ENCODE measurements at places on chromosomes 3 and 15.

- DNase-seq: no peak
Measured at GRCh38 chr3:188064831-188065493, 89.0 kb upstream of the LPP start.

- DNase-seq: no peak
Measured at GRCh38 chr3:150300388-150300787, 107.7 kb upstream of the TSC22D2 start.

- DNase-seq: no peak
Measured at GRCh38 chr3:185629554-185630181, 43.6 kb downstream of the SENP2 start.

DNA sequence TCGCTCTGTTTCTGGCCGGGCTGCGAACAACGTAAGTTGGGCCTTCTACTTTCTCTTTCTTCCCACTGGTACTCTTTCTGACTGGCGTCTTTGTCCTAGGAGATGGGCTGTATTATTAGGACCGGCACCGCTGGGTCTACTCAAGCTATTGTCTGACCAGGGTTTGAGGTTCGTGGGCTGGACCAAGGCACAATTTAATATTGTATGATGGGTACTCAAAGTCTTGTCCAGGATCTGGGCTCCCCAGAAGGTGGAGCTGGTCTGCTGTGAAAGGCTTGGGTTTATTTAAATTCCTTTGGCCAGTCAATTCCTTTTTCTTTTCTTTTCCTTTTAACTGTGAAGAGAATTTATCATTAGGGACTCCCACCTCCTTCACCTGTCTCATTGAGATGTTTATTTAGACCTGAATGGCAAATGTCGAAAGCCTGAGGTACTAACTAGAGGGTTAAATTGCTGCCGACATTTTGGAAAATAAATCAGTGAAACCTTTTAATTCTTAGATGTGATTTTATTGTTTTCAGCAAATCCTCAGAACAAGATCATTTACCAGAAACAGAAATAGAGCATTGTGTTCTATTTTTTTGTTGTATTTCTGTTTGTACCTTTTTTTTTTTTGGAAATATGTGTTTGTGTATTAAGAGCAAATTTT, 410 bp downstream of the LRRC49 start:
- peak; percentile 38 for DNase-seq

- DNase-seq: no peak
Measured at GRCh38 chr3:183811638-183812037, 13.7 kb downstream of the MAP6D1 start.

DNA sequence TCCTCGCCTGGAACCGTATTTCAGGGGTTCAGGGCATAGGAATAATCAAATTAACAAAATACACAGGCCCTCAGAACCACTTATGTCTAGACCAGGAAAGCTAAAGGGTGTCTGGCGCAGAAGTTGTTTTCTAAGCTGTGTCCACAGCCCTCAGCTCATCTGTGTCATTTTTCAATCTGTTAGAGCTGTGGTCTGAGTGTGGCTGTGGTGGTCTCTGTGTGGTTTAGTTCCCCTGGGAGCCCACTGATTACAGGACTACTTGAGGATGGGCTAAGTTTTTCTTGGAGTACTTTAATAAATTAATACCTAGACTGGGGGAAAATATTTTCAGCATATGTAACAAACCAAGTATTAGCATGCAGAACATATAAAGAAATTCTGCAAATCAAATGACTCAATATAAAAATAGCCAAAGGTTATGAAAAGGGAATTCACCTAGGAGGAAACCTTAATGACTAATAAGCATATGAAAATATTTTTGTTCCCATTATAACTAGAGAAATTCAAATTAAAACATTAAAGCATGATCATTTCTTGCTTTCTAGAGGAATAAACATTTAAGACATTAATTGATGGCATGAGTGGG, 186.3 kb downstream of the SATB1 start:
- DNase-seq: no peak

DNA sequence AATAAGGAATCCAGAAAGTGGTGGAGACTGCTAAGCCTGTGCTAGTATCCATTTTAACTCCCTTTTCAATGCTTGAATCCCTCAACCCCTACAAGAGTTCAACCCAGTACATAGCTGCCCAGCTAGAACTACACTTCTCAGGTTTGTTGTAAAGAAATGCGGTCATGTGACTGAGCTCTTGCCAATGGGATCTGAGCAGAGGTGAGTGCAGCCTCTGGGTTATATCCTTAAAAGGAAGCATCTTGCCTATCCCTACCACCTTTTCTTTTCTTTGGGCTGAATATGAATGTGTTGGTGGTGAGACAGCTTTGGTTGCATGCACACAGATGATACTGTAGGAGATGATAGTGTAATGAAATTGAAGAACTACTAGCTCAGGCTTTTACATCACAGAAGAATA, 139.7 kb downstream of the CADPS start:
- DNase-seq: no peak

DNA sequence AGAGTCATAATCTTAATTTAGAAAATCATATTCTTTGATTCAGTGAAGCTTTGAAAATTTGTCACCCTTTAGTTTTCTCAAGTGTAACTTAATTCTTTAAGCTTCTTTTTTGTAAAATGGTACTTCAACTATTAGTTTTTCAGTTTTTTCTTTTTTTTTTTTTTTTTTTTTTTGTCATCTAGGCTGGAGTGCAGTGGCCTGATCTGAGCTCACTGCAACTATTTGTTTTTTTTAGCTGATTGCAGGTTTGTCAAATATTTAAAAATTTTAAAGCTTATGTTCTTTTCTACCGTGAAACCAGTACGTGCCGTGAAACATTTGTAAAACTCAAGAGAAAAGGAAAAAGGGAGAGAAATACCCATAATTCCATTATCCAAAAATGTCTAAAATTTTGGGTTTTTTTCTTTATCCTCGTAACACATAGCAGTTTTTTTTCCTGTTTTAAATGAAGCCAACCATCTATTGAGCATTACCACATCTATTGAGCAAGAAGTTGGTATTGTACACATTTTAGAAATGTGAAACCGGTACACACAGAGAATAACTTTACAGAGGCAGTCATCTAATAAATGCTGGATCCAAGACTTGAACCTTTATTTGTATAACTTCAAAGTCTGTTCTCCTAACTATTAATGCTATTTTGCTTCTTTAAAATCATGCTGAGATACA, 25.7 kb downstream of the ECT2 start:
- no peak for DNase-seq

DNA sequence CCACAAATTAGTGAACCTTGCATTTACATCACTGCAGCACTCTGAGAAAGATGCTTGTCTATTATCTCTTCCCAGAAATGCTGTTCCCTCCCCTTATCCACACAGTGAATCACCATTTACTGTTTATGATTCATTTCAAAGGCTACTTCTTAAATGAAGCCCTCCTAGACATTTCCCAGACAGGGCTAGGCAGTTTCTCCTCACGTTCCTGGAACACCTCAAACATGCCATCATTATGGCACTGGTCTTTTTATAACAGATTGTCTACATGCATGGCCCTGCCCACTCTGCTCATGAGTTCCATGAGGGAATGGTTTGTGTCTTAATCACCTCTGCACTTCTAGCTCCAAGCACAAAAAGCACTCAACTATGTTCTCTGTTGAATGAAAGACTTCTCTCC, 32.2 kb upstream of the TM2D3 start:
- DNase-seq: no peak

DNA sequence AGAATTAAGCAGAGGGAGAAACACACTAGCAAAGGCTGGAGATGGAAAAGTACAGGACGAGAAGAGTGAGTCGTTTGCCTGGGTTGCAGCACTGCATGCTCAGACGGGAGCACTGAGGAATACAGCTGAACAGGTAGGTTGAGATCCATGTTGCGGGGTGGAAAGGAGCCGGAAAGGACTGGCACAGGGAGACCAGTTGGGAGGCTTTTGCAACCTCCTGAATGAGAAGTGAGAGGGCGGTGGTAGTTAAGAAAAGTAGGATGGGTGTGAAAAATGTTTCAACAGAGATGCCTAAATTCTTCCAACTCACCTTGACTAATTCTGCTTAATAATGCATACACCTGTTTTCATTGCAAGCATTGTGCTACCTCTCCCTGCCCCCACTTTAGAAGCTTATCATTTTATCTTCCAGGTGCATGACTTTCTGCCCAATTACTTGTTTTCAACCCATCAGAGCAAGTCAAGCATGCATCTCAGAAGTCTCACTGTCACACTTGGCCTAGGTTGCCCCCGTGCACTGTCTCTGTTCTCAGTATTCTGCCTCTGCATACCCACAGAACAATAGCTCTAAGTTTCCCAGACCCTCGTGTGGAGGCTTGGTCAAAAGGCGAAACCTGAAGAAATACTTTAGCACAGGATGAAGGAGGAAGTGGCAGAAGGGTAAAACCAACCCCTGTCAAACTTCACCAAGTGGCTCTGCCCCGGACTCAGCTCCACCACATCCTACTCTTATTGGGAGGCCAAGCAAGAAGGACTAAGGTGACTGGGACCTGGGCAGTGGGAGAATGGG, 199.3 kb upstream of the BCL6 start:
- DNase-seq: no peak

DNA sequence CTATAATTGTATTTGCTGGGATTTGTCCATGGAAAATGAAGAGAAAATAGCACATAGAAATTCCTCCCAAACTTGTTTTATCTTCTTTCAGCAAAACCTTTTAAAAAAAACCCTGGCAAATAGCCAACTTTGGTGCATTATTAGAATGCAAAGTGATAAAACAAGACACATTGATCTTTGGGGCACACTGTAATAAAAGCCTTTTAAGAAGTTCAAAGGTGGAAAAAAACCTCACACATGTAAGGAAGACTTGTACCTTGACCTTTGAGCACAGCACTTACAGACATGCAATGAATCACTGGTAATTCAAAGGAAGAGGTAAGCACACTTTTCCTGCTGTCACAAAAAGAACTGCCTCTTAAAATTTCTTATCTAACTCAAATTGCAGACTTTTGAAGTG, 8.0 kb upstream of the MORC1 start:
- DNase-seq: no peak

DNA sequence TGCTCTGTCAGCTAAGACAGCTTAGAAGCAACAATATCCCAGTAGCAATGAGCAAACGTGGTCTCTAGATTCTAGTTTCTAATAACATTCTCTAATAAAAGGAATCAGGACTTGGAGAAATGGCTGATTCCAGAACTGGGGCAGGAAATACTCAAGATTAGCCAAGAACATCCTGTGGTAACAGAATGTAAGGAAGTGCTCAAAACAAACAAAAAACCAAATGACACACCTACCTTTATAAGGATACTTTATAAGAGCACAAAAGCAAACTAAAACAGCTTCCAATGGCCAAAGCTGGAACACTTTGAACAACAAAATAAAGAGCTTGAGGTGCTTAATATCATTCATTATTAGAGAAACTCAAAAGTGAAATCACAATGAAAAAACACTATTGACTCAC, 33.1 kb upstream of the EIF5A2 start:
- no peak for DNase-seq

- DNase-seq: no peak
Measured at GRCh38 chr15:60787837-60788691, 309.1 kb upstream of the ICE2 start.

GRCh38 chr15:40985541-40986330, 32.5 kb downstream of the CHAC1 start:
- DNase-seq: no peak

DNA sequence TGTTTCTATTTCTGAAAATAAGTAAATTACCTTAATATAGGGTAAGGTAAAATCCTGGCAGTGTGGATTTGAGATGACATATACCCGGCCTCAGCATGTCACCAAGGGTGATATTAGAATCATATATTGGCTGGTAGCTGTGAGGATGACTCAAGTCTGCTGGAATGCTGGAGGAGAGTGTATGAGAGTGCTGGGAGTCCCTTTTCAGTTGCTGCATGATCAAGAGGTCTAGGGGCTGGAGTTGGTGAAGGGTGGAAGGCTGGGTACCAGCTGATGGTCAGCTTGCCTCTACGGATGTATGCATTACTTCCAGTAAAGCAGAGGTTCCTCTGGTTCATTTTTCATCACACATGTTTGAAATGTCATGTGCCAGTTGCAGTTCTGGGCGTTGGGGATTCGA, 40.6 kb downstream of the SLC25A26 start:
- no peak for DNase-seq

- no peak for DNase-seq
Measured at GRCh38 chr3:132624790-132625189, 27.7 kb downstream of the ACKR4 start.

DNA sequence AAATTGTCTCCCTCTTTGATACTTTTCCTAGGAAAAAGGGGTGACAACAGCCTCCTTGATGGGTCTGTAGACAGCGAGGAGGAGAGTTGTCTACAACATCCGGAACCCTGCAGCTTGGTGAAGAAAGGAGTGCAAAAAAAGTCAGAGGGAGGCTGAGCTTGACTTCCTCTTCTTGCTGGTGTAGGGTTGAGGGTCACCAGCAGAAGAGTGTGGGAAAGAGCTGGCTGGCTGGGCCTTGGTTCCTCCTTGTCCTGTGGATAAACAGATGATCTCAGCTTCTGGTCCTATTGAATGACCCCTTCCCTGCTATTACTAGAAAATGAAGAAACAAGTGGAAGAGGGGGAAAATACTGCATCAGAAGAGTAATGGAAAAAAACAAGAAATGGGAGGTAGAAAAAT, 20.4 kb downstream of the SLC7A14 start:
- DNase-seq: no peak

- no peak for DNase-seq
Measured at GRCh38 chr3:73245459-73245858, 184.0 kb downstream of the EBLN2 start.

DNA sequence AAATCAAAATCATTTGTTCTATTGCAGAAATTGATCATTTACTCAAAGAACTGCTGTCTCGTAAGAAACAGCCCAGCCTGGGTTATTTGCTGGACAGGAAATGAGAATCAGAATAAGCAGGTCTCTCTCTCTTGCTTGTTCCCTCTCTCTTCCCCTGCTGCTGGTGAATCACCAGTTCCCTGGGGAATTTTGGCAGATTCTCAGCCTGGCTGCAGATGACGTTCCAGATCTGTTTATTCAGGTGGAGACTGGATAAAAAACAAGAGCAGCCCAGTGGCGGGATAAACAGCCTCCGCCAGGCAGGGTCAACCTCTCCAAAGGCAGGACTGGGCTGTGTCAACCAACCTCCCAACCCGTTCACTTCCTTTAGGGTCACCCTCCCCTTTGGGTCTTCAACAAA, 72.1 kb downstream of the LRIG1 start:
- peak; percentile 79 for DNase-seq

- no peak for DNase-seq
Measured at GRCh38 chr3:136412307-136412706, 162.2 kb downstream of the PCCB start.

DNA sequence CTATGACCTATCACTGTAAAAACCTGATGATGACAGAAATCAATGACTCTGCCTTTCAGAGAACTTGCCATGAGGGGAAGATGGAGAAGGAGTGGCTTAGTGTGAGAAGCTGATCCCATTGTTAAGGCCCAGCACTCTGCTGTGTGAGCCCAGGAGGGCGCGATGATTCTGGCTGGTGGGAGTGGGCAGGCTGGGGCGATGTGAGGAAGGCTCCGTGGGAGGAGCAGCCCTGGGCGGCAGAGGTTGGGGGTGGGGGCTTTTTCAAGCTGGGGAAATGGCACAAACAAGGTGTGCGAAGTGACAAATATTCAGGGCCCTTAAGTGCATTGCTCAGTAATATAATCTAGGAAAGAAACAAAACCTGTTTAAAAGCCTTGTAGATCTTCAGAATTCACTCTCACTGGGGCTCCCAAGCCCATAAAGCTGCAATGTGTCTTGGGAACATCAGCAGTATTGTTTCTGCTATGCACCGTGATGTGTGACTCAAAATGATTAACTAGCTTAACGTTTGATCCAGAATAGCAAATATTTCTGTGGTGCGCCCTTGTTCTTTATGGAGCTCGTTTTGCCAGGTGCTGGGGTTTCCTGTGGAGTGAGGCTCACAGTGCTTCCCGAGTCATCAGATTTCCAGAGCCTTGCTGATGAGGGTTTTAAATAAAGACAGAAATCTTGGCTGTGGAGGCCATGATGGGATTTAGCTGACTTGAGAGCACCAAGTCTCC, 141.0 kb downstream of the CHDH start:
- no peak for DNase-seq

GRCh38 chr15:64251121-64251520, 88.3 kb upstream of the PPIB start:
- DNase-seq: no peak
